ENCODE measurements at places on chromosomes 3 and 15. TPM values are rescaled to one million over a fixed set of nuclear protein-coding genes. Genes with fewer than 3 reads are reported as not detected.

Gene NANOGP8
- not detected for total RNA-seq

Gene NDN
- 1.2 TPM for total RNA-seq

Gene TNFAIP8L3
- 2.1 TPM for total RNA-seq

Gene ANKRD63
- total RNA-seq = not detected

Gene CDHR4
- total RNA-seq = not detected

Gene CSTA
- total RNA-seq = 0.31 TPM

Gene SEMA3B
- total RNA-seq = not detected

- H3K4me3 ChIP-seq = no peak overlapping the region
- H3K36me3 ChIP-seq = no peaks in the 10 kb centered on the region
- DNase-seq = no peak
Observed at GRCh38 chr3:60571511-60571910, 679.7 kb downstream of the FHIT start.

- DNase-seq = no peak
- H3K4me3 ChIP-seq = no peak overlapping the region
- no peaks in the 10 kb centered on the region for H3K36me3 ChIP-seq
- no peaks in the 10 kb centered on the region for H3K4me1 ChIP-seq
Observed at GRCh38 chr3:62527474-62527873, 154.1 kb upstream of the FEZF2 start.

- no peaks in the 10 kb centered on the region for H3K36me3 ChIP-seq
- no peak for DNase-seq
- H3K27ac ChIP-seq = no peak overlapping the region
- H3K4me1 ChIP-seq = peaks cover 10% of the 10 kb centered on the region
- H3K27me3 ChIP-seq = no peaks in the 10 kb centered on the region
Observed at GRCh38 chr15:59295261-59296001, 77.2 kb downstream of the MYO1E start.

DNA sequence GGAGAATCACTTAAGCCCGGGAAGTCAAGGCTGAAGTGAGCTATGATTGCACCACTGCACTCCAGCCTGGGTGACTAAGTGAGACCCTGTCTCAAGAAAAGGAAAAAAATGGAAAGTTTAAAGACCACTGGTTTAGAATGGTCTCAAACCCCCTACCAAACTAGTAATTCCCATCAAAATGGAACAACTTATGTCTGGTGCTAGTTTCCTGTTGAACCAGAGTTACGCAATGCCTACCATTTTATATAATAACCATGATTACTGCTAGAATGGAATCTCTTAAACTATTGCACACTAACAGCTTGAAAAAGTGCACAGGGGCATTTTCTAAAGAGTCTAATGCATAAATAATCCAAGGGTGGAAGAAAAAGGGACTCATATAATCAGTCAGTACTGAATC, 43.6 kb downstream of the DMXL2 start:
- no peak overlapping the region for H3K27ac ChIP-seq
- no peaks in the 10 kb centered on the region for H3K27me3 ChIP-seq
- H3K4me3 ChIP-seq = no peak overlapping the region
- DNase-seq = no peak

- DNase-seq = no peak
- no peak overlapping the region for H3K4me3 ChIP-seq
- H3K27ac ChIP-seq = no peak overlapping the region
- no peaks in the 10 kb centered on the region for H3K36me3 ChIP-seq
Observed at GRCh38 chr15:33043636-33044035, 150.9 kb downstream of the FMN1 start.

DNA sequence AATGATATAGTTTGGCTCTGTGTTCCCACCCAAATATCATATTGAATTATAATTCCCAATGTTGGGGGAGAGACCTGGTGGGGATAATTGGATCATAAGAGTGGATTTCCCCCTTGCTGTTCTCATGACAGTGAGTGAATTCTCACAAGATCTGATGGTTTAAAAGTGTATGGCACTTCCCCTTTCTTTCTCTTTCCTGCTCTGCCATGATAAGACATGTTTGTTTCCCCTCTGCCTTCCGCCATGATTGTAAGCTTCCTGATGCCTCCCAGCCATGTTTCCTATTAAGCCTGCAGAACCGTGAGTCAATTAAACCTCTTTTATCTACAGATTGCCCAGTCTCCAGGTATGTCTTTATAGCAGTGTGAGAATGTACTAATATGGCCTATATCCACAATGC, 126.7 kb upstream of the GMNC start:
- H3K27ac ChIP-seq = no peak overlapping the region
- H3K27me3 ChIP-seq = no peaks in the 10 kb centered on the region
- DNase-seq = no peak

- H3K27me3 ChIP-seq = no peaks in the 10 kb centered on the region
- no peaks in the 10 kb centered on the region for H3K4me1 ChIP-seq
- no peak for DNase-seq
- no peak overlapping the region for H3K27ac ChIP-seq
Observed at GRCh38 chr3:105527949-105528348, 161.2 kb downstream of the ALCAM start.

GRCh38 chr3:52986938-52987337, 58.9 kb downstream of the SFMBT1 start:
- no peak for DNase-seq
- no peaks in the 10 kb centered on the region for H3K36me3 ChIP-seq
- H3K4me1 ChIP-seq = peaks cover 29% of the 10 kb centered on the region
- no peak overlapping the region for H3K4me3 ChIP-seq
- no peak overlapping the region for H3K27ac ChIP-seq

GRCh38 chr3:52494445-52494844, 693 bp upstream of the STAB1 start:
- H3K36me3 ChIP-seq = peaks cover 14% of the 10 kb centered on the region
- no peaks in the 10 kb centered on the region for H3K27me3 ChIP-seq
- DNase-seq = no peak
- no peak overlapping the region for H3K4me3 ChIP-seq

- H3K27me3 ChIP-seq = no peaks in the 10 kb centered on the region
- H3K4me1 ChIP-seq = no peaks in the 10 kb centered on the region
- no peak overlapping the region for H3K4me3 ChIP-seq
- no peak for DNase-seq
- H3K27ac ChIP-seq = no peak overlapping the region
Observed at GRCh38 chr15:68488966-68489365, 57.0 kb upstream of the ITGA11 start.

- H3K27me3 ChIP-seq = no peaks in the 10 kb centered on the region
- no peak overlapping the region for H3K4me3 ChIP-seq
Observed at GRCh38 chr3:148147903-148148302, 549.8 kb upstream of the AGTR1 start.

GRCh38 chr3:66483409-66483906, 17.4 kb downstream of the LRIG1 start:
- H3K27ac ChIP-seq = no peak overlapping the region
- DNase-seq = no peak
- H3K27me3 ChIP-seq = no peaks in the 10 kb centered on the region
- H3K4me3 ChIP-seq = no peak overlapping the region
- H3K36me3 ChIP-seq = no peaks in the 10 kb centered on the region

Measured in CD8-positive, alpha-beta memory T cell (primary cell).